Muscle of back (tissue), 13 donors: ENCODE measurements at places on chromosomes 6 and 20.
A peak's percentile ranks its signal among the peaks of the same experiment; 100 is the strongest.

- no peak for DNase-seq
Observed at GRCh38 chr20:1877609-1878200, 17.5 kb upstream of the SIRPA start.

DNA sequence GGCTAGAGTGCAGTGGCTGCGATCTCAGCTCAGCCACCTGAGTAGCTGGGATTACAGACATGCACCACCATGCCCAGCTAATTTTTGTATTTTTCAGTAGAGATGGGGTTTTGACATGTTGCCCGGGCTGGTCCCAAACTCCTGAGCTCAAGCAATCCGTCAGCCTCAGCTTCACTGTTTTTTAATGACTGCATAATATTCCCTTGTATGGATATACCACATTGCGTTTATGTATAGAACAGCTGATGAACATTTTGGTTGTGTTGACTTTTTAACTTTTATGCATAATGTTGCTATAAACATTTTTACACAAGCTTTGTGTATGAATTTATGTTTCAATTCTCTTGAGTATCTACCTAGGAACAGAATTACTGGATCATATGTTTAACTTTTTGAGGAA lies 4.3 kb upstream of the RFX6 start:
- DNase-seq = no peak

DNA sequence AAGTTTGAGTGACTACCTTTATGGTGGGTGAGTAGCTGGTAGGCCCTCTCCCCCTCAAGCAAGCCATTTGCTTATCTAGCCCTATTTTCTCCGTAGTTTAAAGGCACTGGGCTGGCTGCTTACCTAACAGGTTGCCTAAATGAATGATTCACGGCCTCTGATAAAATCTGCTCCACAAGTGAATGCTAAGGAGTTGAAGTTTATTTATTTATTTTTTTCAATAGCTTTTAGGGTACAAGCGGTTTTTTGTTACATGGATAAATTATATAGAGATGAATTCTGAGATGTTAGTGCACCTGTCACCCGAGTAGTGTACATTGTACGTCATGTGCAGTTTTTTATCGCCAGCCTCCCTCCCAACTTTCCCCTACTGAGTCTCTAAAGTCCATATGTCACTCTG lies 8.3 kb upstream of the CDH26 start:
- DNase-seq = no peak

DNA sequence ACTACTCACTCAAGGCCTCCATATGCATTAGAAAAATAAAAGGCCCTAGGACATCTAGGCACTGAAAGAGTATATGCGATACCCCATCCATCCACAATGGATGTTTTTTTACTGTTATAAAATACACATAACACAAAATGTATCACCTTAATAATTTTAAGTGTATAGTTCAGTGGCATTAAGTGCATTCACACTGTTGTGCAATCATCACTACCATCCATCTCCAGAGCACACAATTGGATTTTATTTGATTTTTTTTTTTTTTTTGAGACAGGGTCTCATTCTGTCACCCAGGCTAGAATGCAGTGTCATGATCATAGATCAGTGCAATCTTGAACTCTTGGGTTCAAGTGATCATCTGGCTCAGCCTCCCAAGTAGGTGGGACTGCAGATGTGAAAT lies 2.8 kb downstream of the MDC1 start:
- no peak for DNase-seq

GRCh38 chr6:71250099-71250602 lies 38.5 kb upstream of the OGFRL1 start:
- peak; percentile 63 for DNase-seq

DNA sequence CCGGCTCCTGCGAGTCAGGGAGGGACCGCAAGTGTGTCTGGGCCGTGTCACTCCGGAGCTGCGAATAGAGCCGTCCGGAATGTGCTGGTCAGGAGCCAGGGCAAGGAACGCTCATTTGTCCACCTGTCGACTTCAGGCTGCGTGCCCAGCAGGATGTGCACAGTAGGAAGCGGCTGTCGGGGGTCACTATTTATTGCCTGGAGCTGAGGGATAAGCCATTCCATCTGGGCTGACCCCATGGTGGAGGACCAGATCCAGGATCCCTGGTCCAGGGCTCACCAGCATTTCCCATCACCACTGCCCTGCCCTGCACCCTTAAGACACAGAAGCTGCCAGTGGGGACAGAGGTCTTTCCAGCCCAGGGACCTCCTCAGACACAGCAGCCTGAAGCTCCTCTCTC lies 14.7 kb downstream of the NTSR1 start:
- peak; percentile 71 for DNase-seq

- no peak for DNase-seq
Observed at GRCh38 chr6:43009124-43009523, 4.6 kb downstream of the MEA1 start.

DNA sequence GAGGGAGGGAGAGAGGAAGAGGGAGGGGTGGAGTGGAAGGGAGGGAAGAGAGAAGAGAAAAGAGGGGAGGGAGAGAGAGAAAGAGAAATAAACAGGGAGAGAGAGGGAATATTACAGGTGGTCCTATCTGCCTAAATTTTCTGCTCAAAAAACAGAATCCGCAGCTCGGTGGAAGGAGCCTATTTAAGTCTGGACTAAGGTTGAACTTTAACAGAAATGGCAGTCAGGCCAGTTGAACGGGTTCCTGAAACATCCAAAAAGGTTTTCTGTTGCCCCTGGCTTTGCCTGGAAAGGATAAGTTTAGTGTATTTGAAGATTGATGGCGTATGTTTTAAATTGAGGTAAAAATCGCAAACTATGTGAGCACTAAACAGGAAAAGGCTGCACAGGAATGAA lies 2.2 kb downstream of the TFAP2B start:
- DNase-seq = no peak

GRCh38 chr20:21513881-21514540 lies at the start of gene NKX2-2:
TSS of gene NKX2-2 (minus strand) at chr20:21514064. CDS start at chr20:21513669, 395 bp downstream.
- no peak for DNase-seq

DNA sequence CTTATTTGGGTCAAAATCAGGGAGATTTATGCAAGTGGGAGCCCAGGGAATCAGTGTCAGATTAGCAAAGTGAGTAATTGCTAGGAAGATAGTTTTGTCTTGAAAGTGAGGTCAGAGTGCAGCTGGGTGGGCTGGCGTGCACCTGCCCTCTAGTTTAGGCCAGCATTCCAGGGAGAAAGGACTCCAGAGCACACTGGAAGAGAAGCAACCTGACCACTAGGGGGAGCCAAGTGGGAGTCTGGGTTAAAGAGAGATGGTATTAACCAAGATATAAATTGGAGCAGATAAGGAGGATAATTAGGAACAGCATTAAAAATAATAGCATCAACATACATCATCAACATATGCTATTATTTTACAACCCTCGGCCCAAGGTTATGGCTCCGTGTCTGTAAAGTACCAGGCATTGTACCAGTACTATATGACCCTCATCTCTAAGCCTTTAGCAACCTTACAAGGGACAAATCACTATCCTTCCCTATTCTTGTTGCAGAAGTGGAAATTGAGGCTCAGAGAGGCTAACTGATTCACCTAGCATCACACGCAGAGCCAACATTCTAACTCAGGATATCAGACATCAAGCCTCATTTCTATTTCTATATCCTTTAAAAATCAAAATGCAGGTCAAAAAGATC lies 57.8 kb downstream of the SLC2A10 start:
- no peak for DNase-seq

GRCh38 chr6:120304223-120304622 lies 954.7 kb upstream of the MAN1A1 start:
- DNase-seq = no peak

DNA sequence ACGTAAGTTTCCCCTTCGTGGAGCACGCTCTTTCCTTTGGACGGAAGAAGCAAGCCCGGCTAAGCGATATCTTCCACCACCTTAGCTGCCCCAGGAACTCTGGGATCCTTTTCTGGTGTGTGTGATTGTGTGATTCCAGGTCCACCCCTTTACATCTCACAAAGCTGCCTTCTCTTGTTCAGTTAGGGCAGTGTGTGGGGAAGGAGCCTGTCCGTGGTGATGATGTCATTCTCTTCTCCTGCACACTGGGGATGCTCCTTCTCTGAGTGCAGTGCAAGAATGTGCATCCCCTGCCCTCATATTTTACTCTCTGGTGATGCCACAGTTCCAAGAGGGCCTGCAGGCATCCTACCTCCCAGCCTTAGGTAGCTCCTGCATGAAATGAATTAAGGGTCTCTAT lies 30.3 kb downstream of the BNIP5 start:
- DNase-seq = no peak

GRCh38 chr6:159033160-159034049 lies 11.4 kb downstream of the TAGAP start:
- DNase-seq = no peak

- DNase-seq = no peak
Observed at GRCh38 chr6:118810420-118811027, 83.4 kb upstream of the ASF1A start.

- peak; percentile 54 for DNase-seq
Observed at GRCh38 chr20:17835240-17835933, 133.2 kb downstream of the SNX5 start.

GRCh38 chr20:45049438-45049837 lies 51.5 kb downstream of the KCNS1 start:
- DNase-seq = no peak
